Stimulated activated CD8-positive, alpha-beta memory T cell treated with anti-CD3 and anti-CD28 coated beads, Interleukin-15, amount 100 ng/mL, for 1 hour (primary cell): ENCODE measurements at places on chromosomes 5 and 9.

GRCh38 chr5:55853041-55853670, 2.0 kb downstream of the IL31RA start:
- no peak for DNase-seq

- DNase-seq = no peak
Observed at GRCh38 chr5:57157131-57157530, 16.7 kb upstream of the GPBP1 start.

DNA sequence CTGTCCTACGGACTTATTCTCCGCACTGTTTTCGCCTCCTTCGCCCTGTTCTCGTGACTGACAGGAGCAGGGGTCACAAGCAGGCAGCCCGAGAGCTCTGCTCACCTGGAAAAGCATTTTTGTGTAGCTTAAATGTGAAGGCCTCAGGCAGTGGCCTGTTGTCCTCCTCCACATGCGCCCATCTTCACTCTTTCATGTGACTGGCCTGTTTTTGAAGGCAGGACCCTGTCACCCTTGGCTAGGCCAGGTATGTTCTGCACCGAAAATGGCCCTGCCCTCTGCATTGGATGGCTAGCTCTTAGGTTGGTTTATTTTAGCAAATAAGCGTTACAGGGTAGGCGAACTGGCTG, 614 bp upstream of the CPLANE1 start:
- no peak for DNase-seq

DNA sequence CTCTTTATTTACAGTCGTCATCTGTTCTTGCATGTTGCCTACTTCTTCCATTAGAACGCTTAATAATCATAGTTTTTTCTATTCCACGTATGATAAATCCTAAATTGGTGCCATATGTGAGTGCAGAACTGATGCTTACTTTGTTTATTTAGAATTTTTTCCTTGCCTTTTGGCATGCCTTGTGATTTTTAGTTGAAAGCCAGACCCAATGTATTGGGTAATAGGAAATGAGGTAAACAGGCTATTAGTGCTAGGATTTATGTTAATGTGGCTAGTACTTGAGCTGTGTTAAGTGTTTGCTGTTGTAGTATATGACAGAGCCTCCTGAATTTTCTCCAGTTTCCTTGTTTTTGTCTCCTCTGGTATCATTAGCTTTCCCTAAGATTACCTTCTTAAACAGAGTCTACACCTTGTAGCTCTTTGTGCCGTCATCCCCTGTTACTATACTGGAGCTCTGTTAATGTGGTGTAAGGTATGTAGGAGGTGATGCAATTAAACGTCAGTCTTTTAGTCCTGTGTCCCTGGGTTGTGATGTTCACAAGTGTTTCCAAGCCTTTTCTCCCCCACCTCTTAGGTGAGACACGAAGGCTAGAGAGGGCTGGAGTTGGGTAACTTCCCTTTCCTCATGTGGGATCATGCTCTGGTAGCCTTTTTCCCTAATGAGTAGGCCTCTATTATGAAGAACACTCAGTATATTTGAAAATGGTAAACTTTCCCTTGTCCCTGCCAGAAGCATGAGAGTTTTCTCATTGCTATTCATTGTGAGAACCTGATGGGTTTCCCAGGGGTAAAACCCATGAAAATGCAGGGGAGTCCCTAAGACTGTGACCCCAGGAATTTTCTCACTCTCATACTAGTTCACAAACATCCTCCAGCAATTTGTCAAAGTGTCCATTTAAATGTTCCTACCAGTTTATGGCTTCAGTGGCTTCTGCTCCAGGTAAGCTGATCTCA, 21.2 kb downstream of the SPATA31D3 start:
- no peak for DNase-seq

- no peak for DNase-seq
Observed at GRCh38 chr5:75460942-75461610, 50.4 kb downstream of the CERT1 start.

DNA sequence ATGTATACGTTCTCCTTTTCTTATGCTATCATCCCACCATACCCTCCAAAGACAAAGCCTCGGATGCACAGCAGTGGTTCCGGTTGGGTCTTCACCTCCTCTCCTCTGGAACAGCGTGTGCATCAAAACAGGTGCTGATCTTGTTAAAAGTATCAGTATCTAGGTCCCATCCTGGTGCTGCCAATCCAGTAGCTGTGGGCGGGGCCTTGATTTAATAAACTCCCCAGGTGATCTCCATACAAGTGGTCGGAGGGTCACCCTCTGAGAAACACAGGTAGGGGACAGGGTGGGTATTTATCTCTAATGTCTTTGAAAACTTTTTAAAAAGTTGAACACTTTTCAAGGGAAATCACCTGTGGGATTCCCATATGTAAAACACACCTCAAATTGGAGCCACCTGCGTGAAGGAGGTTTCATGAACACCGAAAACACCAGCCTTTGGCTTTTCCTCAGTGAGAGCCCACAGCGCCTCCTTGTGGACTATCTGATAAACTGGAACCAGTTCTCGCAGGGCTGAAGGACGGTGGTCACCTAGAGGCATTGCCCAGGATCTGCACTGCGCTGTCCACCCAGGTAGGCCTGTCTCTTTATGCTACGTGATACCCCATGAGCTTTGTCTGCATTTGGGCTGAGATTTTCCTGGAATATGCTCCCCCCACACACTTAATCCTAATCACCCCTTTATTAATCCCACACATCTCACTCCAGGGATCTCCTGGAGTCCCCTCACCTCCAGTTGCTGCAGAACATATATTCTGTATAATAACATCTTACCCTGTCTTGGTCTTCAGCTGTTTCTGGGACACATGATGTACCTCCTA, 80.5 kb upstream of the EPB41L4B start:
- DNase-seq = no peak

- no peak for DNase-seq
Observed at GRCh38 chr9:110338143-110338542, 480 bp upstream of the TXNDC8 start.

DNA sequence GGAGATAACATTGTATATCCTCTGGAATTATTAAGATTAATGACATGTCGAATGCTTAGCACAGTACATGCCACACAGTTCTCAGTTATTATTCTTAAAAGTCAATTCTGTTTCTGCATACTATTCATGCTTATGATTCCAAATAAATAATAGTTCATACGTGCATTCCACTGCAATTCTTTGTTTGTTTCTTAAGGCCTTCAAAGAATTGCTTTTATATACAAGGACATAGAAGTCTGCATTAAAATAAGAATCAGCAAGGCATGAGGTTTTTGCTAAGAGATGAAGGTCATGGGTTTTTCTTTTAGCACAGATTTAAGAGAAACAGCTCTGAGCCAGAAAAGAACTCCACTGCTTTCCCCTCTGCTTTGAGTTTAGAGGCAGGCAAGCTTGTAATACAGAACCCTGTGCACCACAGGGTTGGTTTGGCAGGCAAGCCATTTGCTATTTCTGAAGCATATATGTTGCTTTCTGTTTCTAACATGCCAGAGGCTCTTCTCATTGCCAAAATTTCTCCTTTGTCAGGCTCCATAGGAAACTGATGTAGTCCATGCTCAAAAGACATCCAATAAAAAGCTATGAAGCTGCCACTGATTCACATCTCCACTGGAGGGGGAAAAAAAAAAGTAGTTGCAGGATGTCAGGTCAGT, 420.6 kb upstream of the TYRP1 start:
- DNase-seq = no peak

DNA sequence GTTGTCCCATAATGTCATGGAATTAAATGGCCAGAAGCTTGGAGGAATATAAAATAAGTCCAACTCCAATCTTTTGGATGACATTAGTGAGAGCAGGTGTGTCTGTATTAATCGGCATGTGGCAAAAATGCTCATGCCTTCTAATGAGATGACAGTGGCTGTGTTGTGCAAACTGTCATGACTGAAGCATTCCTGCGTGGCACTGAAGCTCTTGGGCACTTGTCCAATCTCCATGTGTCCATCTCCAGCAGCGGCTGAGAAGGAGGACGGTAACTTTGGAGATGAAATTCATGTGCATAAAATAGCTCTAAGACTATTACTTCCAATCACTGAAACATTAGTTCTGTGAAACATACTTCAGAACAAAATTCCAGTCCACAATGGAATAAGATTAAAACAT, 697.5 kb upstream of the GRAMD2B start:
- no peak for DNase-seq

DNA sequence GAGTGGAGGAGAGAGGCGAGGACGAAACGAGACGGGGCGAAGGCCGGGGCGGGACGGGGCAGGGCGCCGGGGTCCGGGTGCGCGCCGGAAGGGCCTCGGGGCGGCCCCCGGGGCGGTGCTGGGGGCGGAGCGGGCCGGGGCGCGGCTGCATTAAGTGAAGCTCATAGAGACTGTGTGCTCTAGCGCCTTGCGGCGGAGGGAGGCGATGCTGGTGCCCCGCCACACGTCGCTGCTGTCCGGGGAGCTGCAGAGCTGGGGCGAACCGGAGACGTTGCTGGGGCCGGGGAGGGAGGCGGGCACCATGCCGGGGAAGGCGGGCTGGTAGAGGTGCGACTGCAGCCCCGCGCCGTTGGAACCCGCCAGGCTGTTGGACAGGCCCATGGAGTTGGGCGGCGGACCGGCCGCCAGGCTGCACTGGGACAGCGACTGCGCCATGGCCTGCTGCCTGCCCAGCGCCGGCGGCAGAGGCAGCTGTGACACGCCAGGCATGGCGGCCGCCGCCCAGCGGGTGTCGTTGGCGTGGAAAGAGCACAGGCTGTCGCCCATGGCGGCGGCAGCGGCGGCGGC, 8.3 kb downstream of the OTP start:
- DNase-seq = no peak

DNA sequence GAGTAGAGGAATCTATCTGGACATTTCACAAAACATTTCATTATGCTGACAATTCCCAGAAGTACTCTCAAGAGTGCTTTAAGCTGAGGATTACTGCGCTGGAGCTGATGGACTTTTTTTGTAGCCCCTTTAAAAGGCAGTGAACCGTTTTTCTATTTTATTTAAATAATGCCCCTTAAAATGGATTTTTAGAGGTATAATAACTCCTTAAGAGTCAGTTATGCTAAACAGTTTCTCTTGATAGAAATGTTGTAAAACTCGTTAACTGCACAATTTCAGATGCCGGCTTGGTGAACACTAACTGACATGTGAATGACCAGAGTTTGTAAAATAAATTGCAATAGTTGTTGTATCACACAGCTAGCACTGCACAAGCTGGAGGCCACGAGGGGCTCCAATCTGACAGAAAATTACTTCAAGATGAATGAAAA, 174.0 kb downstream of the NR2F1-AS1 start:
- no peak for DNase-seq

GRCh38 chr5:103744159-103744558, 181.6 kb upstream of the NUDT12 start:
- DNase-seq = no peak

GRCh38 chr5:166936351-166936750, 1355.1 kb upstream of the WWC1 start:
- DNase-seq = no peak

GRCh38 chr9:76087976-76088375, 197.5 kb downstream of the PCSK5 start:
- DNase-seq = no peak

DNA sequence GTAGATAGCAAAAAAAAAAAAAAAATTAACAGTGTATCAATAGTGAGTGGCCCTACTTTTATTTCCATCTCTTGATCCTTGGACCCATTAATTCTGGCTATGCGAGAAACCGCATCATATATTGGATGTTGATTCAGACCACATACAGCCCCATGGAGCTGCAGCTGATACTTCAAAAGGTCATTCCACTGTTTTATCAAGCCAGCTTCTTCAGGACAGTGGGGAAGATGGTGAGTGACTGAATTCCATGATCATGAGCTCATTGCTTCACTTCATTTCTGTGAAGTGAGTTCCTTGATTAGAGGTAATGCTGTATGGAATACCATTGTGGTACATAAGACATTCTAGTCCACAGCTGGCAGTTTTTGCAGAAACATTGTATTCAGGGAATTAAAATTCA, 222.9 kb upstream of the MEF2C start:
- DNase-seq = no peak

DNA sequence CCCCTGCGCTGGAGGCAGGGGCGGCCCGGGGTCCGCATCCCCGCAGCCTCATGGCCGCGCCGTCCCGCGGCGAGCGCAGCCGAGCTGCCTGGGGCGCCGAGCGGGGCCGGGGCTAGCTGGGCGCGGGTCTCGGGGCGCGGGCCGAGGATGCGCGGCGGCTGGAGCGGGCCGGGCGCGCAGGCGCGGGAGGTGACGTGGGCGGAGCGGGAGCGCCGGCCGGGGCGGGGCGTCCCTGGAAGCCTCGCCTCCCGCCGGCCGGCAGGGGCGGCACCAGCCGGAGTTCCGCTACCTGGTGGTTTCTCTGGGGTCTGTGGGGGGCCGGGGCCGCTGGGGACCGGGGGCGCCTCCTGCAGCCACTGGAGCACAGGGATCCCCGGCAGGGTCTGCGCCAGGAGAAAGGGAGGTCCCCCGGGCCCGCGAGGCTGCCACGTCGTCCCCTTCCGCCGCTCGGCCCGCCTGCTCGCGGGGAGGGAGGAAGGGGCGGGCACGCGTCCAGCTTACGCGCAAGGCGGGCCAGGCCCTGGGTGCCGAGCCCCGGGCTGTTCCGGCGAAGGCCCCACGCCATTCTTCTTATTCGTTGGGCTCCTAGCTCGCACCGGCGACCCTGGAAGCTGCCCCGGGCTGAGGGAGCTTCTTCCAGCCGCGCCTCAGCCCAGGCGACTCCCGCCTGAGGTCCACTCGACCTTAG, at the start of gene LPCAT1:
TSS of gene LPCAT1 (minus strand) at position 168 of the 688 bp plus-strand sequence. CDS start at position 52, 116 bp downstream.
- DNase-seq = peak; percentile 51

- no peak for DNase-seq
Observed at GRCh38 chr9:13278368-13279246, 885 bp downstream of the MPDZ start.

GRCh38 chr9:79632705-79633104, 60.9 kb downstream of the TLE4 start:
- DNase-seq = no peak

GRCh38 chr9:112241491-112241890, 66.4 kb upstream of the SUSD1 start:
- no peak for DNase-seq

DNA sequence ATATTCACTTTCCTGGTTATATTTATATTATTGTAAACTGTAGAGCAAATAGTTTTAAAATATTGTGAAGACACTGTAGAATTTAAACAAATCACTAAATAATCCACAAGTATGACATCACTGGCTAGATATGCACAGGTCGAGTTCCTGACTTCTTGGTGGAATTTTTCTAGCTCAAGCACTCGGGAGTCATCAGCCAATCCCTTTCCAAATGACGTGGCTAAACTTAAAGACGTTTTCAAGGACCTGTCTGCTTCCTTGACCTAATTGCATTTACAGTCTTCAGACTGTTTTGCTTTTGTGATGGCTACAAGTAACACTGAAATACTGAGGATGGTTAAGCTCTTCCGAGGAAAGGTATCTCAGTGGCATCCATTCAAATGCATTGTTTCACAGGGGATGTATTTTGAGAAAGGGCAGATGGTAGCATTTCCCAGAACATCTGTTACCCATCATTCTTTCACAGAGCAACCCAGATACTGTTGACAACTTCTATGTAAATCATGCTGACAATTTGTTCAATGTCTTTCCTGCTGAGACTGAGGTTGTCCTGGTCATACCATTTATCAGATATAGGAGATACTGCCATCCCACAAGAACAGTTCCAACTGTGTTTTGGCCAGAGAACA, 262.8 kb downstream of the CDH10 start:
- no peak for DNase-seq

- no peak for DNase-seq
Observed at GRCh38 chr5:54443270-54443669, 12.2 kb upstream of the HSPB3 start.
